ENCODE measurements at places on chromosomes 12 and 14.

DNA sequence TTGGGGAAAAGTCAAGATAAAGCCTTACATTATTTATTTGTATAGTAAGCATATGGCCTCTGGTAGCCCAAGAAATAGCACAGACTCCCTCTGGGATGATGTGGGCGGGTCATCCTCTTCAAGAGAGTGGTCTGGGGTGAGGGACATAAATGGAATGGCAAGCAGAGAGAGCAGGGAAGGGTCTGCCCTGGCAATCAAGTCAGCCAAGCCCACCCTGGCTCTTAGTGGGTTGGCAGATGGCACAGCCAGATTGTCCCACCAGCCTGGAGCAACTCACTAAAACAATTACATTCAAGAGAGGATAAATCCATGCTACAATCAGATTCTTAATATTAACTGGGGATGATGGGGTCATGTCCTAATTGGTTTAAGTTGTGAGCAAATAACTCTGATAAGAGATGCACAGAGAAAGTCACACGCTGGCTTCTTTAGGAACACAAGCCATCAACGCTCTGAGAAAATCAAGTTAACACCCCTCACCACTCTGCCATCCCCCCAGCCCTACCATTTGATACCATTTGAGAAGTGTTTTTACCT is 2.8 kb upstream of the PELI2 start:
- no peak for DNase-seq

DNA sequence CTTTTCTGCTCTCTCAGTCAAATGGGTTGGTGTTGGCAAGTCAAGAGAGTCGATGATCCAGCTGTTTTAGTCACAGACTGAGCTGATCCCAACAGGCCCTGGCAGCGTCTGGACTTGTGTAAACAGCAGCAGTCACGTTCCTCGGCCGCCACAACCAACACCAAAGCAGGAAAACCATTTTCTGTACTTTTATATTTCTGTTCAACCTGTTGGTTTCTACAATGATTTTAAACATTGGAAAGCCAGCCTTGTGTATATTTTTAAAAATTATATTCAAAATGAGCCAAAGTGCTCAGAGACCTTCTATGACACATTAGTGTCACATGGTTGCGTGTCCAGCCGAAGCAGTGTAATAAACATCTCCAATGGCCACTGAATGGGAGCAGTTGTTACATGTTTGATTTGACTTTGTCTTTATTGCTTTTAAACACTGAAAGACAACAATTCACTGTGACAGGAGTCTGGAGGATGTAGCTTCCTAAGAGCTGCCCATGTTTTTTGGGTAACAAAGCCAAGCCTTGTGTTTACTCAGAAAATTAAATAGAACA is 5.9 kb upstream of the SIVA1 start:
- no peak for DNase-seq

DNA sequence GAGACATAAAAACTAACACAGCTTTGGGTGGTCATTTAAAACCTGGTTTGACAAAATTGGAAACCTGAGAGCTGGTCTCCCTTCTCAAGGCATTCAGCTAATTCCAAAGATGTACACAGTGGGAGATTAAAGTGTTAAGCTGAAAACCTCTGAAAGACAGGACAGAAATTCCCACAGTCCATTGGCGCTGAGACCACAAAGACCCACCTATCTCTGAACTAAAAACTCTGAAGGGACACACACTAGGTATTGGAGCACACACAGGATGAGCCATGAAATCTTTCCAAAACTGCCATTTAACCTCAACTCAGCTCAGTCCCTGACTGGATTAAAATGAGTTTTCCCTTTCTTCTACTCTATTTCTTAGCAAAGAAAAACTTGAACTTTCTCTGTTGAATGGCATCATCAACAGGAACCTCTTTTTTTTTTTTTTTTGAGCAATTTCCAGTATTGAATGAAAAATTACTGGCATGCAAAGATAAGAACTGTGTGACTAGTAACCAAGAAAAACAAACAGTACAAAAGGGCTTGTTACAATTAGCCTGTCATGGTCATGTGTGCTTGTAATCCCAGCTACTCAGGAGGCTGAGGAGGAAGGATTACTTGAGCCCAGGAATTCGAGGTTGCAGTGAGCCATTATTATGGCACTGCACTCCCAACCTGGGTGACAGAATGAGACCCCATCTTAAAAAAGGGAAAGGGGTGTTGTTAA is 82.4 kb downstream of the IPO8 start:
- DNase-seq = no peak

DNA sequence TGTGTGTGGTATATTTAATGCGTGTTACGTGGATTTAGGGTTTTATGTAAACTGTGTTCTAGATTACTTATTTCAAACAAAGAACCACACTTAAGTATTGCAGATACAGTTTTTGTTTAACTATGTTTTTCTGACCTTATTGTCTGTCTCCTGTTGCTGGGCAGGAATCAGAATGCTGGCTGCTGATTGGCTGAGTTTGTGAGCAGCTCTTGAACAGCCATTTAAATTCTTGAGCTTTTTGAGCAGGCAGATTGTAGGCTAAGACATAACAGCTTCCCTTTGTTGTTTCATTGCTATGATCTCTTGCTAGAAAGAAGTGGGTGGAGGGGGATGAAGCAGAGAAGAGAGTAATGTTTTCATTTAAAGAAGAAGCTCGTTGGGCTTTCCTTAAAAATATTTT is 52.2 kb downstream of the ATF7IP start:
- no peak for DNase-seq

DNA sequence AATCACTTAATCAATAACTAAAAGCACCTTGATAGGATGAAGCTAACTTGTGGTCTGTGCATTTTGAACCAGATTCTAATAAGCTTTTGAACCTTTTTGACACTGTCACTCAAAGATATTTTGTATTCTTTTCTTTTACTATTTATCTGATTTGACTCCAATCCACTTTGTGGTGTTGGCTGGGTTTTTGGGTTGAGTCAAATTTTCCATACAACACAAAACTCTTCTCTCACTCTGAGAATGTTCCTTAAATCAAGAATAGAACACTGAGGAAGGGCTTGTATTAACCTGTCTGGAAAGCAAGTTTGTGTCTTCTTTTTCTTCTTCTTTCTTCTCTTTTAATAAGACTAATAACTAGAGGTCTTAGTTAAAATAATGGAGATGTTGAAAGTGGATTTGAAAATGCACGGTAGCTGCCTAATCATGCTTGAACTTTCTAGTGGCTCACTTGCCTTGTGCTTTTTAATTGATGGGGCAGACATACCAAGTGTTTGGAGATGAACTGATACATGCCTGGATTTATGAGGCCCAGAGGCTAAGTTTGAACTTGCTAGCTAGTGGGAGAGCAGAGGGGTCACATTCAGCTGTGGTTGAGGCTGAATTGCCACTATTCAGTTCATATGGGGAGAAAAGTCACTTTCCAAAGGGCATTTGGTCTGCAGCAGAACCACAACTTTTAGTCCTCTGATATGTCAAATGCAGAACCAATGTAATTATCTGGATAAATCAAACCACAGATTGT is 93.5 kb upstream of the PTHLH start:
- DNase-seq = no peak

DNA sequence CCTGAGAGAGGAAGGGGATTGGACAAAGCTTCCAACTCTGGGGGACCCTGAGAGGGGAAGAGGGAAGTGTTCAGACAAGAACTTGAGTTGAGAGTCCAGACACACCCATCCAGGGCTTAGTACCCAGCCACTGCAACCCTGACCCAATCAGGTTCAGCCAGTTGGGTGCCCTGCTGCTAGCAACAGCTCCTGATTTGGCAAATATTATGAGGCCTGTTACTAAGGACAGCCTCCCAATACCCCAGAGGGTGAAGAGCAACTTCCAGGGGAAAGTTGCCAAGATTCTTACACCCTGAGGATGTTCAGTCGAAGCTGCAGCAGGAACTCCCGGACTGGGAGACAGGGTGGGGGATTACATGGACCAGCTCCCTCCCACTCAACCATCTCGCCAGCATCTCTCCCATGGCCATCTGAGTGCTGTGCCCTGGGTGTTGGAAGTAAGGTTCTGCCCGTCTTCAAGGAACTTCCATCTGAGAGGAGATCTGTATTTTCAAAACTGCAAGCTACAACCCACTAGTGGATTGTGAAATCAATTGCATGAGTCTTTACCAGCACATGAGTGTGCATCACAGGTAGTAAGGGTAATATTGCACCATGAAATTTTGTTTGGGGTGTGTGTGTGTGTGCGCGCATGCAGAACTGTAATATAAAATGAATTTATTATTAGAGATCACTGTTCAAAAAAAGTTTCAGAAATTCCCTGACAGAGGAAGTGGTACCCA is 11.5 kb upstream of the KRT78 start:
- DNase-seq = no peak

GRCh38 chr14:52552063-52552988 is at the start of the genes GPR137C and TXNDC16:
TSS of gene GPR137C (plus strand) at chr14:52552836. CDS start at chr14:52553148, 312 bp downstream.
TSS of gene TXNDC16 (minus strand) at chr14:52552505. CDS start at chr14:52543557, 8,948 bp downstream.
- DNase-seq = peak; percentile 100

DNA sequence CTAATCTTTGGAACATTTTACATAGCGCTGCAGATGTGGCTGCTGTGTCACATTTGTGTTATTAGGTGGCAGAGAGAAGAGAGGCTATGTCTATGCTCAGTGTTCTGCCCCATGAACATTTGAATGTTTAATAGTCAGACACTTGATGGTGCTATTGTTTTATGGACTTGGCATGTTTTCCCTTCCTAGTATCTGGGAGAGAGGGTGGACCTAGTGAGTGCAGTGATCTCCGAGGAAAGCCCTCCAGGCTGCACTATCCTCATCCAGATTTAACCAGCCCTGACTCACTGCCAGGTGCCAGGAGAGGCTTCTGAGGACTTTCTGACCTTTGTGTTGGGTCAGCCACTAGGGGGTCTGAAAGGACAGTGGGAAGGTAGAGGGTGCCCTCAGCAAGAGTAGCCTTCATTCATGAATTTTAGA is 24.3 kb downstream of the ZFC3H1 start:
- DNase-seq = no peak

GRCh38 chr12:31301311-31301710 is 24.6 kb downstream of the SINHCAF start:
- no peak for DNase-seq

DNA sequence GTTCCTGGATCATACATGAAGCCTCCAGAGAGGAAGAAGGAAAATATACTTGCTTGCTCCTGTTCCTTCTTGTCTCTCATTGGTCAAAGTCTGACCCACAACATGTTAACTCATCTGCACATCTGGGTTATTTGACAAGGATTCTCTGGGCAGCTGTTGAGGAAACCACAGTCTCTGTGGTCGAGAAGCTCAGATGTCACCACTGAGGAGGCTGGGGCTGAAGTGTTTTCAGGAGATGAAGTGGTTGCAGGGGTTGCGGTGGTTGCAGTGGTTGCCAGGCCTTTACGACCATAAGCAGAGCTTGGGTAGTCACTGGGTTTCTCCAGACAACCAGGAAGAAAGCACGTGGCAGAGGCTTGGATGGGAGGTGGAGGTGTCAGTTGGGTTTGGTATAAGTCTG is 265.0 kb upstream of the LRIG3 start:
- DNase-seq = no peak

- DNase-seq = no peak
Observed at GRCh38 chr12:68521848-68522502, 88.7 kb upstream of the RAP1B start.

DNA sequence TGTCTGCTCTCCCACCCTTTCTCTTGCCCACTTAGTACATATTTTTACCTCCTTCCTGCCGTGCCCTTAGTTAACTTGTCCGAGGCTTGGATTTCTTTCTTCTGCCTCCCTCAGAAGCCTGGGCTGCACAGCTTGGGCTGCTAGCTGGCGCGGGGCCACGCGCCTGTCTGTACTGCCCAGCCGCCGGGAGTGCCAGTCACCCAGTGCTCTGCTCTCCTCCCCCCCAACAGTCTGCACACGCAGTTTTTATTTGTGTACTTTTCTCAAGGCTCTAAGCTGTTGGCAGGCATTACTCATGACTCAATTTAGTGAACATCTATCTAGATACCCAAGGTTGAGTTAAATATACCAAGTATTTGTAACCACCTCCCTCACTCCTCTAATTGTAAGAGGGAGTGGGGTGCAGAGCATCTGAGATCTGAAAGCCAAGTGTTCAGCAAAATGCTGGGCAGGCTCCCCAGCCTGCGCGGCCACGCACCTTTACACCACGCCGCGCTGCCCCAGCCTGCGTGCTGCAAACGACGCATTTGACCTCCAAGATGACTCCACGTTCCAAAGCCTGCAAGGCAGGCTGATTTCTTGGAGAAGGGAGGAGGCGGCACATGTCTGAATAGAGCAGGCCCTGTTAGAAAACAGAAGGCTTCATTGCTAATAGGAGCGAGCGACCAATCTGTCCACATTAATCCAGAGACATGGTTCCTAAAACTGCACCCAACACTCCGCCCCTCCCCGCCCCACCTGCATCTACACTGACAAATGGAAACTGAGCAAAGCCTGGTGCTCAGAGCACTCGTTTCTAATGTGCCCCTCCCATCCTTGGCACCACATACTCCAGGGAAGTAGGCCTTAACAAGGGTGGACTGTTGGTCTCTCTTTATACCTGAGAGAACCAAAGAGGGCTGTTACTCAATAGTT is 18.2 kb upstream of the CACNA2D4 start:
- DNase-seq = peak; percentile 93

DNA sequence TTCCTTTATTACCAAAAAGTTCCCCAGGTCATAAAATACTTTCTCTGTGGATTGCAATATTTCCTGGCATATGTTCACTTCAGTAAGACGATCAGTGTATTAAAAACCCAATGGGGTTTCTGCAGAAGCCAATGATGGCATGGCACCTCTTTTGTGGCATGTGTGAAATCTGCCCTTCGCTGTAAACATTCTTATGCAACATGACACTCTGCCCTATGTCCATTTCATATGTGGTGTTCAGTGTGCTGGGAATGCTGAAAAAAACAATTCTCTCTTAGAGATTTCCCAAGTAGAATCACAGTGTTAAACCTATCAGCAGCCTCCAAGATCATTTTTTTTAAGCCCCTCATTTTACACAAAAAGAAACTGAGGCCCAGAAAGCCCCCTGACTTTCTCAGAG is 2.3 kb upstream of the MYBPC1 start:
- no peak for DNase-seq

DNA sequence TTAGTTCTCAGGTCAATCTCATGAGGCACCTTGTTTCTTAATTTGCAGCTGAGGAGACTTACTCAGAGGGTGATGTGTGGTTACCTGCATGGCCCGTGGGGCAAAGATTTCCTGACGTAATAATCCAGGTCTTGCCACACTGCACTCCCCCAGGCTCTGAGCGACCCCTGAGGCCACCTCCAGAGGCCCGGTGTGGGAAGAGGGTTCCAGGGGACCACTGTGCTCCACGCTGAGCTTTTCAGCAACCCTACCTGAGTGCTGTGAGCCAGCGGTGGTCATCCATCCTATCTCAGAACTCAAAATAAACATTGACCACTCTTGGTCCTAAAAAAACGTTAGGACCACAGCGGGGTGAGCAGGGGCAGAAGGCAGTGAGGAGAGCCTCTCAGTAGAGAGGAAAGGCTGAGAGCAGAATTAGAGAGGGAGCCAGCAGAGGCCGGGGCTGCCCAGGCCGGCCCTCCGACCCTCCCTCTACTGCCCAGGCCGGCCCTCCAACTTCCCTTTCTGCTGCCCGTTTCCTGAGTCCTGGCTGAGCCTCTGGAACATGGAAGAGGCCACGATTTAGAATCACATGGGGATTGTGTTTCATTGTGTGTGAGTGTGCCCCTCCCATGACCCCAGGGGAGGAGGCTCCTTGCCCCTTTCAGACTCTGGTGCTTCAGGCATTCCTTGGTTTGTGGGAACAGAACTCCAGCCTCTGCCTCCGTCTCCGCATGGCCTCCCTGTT is 188.2 kb upstream of the DIO3 start:
- peak; percentile 62 for DNase-seq
